Astrocyte of the spinal cord (primary cell): ENCODE measurements at places on chromosomes 13 and 19.

GRCh38 chr13:33052506-33053280, 36.5 kb downstream of the KL start:
- DNase-seq = peak; percentile 65

DNA sequence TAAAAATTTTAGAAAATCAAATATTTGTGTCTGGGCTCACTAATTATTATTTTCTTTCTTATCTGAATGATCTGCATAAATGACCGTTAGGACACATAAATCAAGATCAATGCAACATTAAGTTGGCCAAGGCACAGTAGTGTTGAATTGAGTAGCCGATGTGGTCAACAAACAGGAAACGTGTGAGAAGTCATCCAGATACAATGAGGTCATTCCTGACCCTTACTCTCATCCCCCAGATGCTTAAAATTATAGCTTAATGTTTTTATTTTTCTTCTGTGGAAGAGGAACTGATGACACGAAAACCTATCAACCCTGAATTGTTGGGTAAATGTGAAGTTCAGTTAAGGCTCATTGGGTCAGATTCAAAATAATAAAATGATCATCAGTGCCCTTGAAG, 222.9 kb downstream of the RFC3 start:
- no peak for DNase-seq

DNA sequence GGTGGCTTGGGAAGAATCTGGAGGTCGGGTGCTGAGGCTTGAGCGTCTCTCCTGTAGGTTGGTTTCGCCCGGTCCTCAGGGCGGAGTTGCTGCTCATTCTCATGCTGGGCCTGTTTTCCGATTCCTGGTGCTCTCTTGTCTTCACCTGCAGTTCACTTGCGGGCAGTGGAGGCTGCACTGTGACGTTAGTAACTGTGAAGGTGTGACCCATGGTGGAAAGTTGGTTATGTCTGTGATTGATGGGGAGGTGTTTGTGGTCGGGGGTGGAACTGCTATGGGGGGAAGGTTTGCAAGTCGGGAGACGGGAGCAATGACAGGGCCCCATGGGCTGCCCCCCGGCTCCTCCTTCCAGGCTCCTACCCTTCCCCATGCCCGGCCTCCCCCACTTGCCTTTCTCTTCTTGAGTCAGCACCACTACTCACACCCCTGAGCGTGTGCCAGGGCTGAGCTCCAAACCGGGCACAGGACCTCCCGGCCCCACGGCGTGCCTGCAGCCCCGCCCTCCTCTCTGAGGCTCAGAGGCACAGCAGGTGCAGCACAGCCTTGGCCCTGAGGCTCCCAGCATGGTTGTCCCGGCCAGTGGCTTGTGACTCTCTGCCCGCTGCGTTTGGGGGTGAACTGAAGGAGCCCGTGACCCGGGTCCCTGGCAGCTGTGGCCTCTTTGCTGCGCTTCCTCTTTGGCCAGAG, 79.1 kb downstream of the ATP11A start:
- no peak for DNase-seq

DNA sequence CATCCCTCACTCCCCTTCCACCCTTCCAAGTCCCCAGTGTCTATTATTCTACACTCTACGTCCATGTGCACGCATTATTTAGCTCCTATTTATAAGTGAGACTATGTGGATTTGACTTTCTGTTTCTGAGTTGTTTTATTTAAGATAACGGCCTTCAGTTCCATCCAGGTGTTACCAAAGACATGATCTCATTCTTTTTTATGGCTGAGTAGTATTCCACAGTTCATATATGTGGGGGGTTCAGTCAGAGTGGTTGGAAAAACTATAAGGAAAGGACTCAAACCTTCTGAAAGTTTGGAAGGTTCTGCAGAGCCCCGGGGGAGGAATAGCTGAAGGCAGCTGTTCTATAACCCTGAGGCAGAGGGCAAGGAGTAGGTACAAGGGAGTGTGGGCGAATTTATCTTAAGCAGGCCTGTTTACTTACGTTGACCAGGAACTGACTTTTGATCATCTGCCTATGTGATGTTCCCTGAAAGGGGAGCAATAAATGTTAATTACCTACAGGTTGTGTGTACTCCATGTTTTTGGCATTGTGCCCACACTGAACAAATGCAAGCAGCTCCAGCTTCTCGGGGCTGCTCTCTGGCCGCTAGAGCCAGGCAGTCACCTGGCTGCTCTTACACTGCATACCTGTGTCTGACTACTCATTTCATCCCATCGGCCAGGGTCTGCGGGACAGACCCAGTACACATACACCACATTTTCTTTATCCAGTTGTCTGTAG, 13.5 kb upstream of the ADGRE1 start:
- no peak for DNase-seq

GRCh38 chr13:31056644-31057271, 104.9 kb downstream of the HSPH1 start:
- no peak for DNase-seq

DNA sequence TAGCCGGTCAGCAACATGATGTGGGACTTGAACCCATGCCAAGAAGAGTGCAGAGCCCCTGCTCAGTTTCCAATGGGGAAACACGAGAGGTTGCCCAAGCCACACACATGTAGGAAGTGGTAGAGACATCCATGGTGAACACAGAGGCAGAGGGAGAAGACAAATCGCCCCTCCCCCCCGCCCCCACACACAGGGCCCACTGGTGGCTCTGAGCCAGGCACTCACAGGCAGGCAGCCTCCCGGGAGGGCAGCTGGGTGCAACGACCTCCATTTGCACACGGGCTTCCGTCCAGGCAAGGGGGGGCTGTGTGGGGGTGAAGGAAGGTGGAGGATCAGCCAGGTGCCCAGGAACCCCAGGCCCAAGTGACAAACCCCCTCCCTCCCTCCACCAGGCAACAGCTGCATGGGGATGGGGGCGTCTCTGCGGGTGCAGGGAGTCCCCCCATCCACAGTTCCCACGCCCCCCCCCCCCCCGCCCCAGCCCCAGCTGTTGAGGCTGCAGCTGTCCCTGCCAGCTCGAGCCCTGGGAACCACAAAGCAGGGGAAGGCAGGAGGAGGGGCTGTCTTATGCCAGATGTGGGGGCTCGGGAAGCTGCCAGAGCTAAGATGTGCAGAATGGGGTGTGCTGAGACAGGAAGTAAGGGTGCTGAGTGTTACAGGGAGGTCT, 3.4 kb downstream of the NOTCH3 start:
- DNase-seq = no peak

DNA sequence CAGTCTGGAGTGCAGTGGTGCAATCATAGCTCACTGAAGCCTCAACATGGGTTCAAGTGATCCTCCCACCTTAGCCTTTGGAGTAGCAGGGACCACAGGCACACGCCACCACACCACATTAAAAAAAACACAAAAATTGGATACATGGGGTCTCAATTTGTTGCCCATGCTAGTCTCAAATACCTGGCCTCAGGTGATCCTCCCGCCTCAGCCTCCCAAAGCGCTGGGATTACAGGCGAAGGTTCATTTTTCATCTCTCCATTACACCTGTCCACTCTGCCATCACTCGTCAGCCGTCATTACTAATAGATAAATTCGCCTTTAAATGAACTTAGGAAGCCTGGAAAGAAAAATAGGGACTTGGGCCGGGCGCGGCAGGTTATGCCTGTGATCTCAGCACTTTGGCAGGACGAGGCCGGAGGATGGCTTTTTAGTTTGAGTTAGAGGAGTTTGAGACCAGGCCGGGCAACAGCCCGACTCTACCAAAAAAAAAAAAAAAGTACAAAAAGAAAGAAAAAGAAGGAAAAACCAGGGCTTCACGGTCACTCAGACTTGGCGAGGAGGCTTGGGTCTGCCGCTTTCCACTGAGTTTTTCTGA, 685 bp upstream of the SUPT5H start:
- no peak for DNase-seq

DNA sequence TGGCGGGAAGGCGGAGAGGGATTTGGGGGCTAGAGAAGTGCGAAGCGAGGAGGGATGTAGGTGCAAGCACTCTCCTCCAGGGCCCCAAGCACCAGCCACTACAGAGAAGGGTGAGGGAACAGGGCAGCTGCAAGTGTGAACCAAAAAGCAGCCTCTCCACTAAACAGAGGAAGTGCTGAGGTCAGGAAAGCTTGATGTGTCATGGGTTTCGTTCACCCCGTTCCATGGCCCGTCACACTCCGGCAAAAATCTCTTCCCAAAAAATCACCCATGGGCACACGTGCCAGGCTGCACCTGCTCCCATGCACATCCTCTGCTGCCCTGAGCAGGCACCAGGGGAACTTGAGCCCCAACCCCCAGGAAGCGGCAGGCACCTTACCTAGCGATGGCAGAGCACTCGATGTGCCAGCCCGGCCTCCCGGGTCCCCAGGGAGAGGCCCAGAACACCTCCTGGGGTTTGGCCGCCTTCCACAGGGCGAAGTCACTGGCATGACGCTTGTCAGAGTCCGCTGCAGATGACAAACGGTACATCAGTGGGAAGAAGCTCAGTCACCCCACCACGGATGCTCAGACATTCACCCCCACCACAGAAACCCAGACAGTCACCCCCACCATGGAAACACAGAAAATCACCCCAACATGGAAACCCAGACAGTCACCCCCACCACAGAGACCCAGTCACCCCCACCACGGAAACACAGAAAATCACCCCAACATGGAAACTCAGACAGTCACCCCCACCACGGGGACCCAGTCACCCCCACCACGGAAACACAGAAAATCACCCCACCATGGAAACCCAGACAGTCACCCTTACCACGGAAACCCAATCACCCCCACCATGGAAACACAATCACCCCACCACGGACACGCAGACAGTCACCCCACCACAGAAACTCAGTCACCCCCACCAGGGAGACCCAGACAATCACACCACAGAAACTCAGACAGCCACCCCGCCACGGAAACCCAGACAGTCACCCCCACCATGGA, 29.0 kb downstream of the CARS2 start:
- DNase-seq = no peak
